ENCODE measurements at places on chromosomes 2 and 18.

- DNase-seq: no peak
These were observed 78.0 kb upstream of the DNMT3A start for GRCh38 chr2:25419678-25420242.

GRCh38 chr2:200461846-200462710 is 47.8 kb downstream of the KCTD18 start:
- DNase-seq: no peak

DNA sequence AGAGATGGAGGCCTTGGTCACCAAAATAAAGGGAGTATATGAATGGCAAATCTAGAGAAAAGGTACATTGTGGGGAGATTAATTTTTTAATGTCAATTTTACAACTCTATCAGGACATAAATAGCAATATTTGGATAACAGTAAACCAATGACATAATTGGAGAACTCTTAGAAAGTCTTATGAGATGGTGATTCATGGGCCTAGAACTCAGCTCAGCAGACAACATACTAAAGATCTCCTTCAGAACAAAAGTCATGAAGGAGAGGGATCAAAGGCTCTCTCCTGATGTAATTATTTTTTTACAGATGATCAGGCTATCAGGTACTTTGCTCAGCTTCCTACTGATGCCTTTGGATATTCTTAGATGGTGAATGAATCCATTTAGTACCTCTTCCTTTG is 90.0 kb downstream of the CRACDL start:
- no peak for DNase-seq

- DNase-seq: no peak
These were observed 45.4 kb upstream of the PTMA start for GRCh38 chr2:231662811-231663457.

DNA sequence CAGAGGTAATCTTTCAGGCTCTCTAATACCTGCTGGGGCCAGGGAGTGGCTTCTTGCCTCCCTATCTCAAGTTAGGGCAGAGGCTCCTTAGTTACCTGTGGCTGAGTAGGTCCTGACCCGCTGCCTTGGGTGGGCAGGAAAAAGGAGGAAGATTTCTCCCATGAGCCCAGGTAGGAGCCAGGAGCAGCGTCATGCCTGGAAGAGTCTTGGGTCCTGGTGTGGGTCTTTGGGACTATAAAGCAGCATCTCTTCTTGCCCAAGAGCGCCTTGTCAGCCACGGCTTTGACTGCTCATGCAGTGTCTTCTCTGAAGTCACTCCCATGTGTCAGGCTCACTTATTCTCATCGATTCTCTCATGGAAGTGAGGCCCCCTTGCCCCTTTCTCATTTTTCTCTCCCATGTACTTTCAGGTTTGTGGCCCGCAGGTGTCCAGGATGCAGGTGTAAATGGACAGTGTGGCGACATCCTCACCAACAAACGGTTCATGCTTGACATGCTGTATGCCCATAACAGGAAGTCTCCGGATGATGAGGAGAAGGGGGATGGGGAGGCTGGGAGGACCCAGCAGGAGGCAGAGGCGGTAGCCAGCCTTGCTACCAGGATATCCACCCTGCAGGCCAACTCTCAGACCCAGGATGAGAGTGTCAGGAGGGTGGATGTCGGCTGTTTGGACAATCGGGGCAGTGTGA is 111.2 kb downstream of the TPGS2 start:
- DNase-seq: no peak

- no peak for DNase-seq
These were observed 28.2 kb upstream of the AMMECR1L start for GRCh38 chr2:127913808-127914457.

DNA sequence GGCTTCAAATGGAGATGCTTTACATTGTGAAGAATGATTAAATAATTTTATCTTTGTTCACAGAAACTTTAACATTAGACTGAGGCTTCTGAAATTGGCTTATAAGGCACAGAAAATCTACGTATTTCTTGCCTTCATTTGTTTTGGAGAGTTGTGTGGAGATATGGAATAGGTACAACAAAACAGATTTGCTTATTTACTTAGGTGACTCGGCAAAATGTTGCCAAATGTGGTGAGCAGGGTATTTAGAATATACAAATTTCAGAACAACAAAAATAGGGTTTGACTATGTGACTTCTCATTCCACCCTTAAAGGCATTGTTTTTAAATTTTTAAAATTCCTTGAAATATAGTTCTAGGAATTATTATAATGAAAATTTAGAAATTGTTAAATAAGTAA is 134.2 kb downstream of the KCNJ3 start:
- DNase-seq: no peak

Data from osteoblast (primary cell).